Muscle of arm (tissue), 14 donors: ENCODE measurements at places on chromosomes 12 and 14.

GRCh38 chr12:104207416-104208205, 8.0 kb upstream of the TXNRD1 start:
- DNase-seq: no peak

- no peak for DNase-seq
Measured at GRCh38 chr12:47419497-47419896, 286.3 kb downstream of the RPAP3 start.

DNA sequence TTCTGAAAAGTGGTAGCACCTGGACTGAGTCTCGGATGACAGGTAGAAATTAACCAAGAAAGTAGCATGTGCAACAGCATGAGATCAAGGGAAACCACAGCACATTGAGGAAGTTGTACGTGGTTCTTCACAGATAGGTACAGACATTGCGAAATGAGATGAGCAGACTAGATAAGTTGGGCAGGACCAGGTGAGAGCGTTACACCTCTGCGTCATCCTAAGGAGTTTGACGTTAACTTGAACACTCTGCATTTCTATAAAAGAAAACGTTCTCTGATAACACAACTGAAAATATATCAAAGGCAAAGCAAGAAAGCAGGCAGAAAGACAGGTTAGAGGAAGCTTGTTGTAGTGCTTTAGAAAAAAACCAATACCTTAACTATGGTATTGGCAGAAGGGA, 98.5 kb upstream of the RASSF8 start:
- no peak for DNase-seq

GRCh38 chr12:12441429-12441807, 84.5 kb downstream of the BORCS5 start:
- DNase-seq: no peak

DNA sequence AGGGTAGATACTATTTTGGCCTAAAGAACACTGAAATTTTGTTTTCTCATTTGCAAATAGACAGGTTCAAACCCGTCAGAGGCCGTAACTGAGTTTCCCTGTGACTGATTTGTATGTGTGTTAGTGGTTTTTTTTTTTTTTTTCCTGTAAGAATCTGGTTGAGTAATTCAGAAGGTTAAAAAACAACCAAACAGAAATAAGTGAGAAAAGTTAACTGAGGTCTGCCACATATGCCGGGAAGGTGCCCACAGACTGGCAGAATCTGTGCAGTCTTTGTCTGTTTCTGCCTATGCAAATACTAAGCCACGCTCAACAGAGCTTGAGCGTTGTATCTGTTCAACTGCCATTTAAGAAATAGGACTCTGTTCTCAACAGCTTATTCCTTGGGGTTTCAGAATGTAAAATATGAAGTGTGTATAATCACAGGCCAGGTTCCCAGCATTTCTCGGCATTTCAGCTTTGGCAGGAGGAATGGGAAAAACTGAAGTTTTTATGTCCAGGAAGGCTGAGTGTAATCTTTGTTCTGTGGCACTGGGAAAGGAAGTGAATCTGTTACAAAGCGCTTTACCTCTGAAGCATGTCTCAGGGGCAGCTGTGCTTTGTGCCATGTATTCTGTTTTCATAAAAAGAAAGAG, 181.9 kb downstream of the PRKCH start:
- peak; percentile 78 for DNase-seq

GRCh38 chr12:68414988-68415387, 82.8 kb upstream of the MDM1 start:
- DNase-seq: no peak

- no peak for DNase-seq
Measured at GRCh38 chr12:132069336-132069985, 74.7 kb downstream of the DDX51 start.

GRCh38 chr12:31867292-31867691, 91.9 kb upstream of the RESF1 start:
- no peak for DNase-seq
